Esophagus muscularis mucosa (tissue), 4 donors: ENCODE measurements at places on chromosomes 6 and 20. TPM values are rescaled to one million over a fixed set of nuclear protein-coding genes. Genes with fewer than 3 reads are reported as not detected.

BPIFB4 gene
- not detected for total RNA-seq

SIRPB2 gene
- 5.8 TPM for total RNA-seq

ARFGAP1 gene
- 35.8 TPM for total RNA-seq

IMPG1 gene
- not detected for total RNA-seq

OXT gene
- total RNA-seq = not detected

FUT9 gene
- total RNA-seq = not detected

- no peak for DNase-seq
Measured at GRCh38 chr6:92710048-92710447, 709.3 kb downstream of the EPHA7 start.

- DNase-seq = no peak
Measured at GRCh38 chr20:63977739-63978276, 1.6 kb downstream of the SAMD10 start.

- DNase-seq = no peak
Measured at GRCh38 chr6:166658792-166659150, 31.7 kb upstream of the RPS6KA2 start.

DNA sequence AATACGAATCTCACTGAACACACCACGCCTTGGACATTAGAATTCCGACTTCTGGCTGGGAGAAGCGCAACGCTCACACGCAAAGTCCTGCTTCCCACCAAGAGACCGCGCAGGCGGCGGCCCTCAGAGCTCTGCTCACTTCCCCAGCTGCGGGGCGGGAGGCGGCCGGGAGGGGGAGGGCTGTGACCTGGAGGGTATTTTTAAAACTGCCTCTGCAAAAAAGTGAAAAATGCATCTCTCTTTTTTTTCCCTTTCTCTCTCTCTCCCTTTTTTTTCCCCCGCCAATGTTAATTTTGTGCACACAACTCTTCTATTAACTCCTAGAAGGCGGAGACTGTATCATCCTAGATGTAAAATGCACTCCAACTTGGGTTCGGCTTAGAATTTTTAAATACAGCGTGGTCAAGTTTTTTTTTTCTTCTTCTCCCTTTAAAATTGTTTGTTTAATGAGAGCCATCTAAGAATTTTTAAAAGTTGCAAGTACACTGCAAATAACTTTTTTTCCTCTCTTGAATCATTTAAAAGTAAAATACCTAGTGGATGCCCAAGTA is 66.4 kb downstream of the STX11 start:
- no peak for DNase-seq

DNA sequence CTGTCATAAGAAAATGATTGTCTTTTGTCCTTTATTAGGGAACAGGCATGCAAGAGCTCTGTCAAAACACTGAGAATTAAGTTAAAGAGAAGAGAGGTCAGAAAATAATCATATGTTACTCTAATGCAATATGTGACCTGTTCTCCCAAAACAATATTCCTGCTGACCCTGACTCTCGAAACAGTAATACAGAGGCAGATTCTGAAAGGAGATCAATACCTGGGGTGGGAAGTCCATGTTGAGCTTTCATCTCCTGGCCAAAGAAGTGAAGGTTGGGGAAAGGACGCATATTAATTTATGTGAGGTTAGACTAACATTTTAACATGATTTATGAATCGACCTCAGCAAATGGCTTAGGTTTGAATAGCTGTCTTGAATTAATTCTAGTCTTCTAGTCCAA is 243.0 kb downstream of the PTPRK start:
- DNase-seq = no peak

DNA sequence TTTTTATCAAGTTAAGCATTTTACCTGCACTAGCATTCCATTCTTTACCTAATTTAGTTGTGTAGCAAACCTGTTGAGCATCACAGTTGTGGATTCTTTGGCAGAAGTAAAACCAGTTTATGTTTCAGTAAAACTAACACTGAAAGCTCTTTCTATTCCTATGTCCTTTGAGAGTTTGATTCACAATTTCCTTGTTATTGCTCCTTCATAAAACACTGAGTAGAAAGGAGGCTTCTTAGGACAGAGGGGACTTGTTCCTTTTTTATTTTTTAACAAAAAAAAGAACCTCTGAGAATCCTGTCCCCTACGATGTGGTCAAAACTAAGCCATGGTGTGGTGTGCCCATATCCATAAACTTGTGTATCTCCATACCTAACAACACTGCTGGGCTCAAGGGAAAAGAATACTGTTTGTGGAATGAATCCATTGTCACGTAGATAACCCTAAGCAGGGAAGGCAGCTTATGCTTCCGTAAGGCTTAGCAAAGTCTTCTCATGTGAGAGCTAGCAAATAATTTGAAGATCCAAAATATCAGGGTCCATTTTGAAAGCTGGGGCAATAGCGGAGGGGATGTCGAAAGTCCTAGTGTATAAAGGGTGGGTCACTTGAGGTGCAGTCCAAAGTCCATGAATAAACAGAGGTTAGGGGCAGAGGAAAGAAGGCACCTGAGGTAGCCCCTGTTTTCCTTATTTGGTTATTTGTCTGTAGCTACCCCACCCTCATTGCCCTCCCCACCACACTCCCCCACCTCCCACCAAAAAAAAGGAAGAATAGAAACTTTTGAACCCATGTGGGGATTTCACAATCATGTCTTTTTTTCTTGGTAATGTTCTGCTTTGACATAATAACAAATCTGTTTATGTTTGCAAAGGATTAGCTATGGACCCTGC is 71.0 kb downstream of the PLAGL1 start:
- DNase-seq = no peak

- no peak for DNase-seq
Measured at GRCh38 chr20:19883501-19883900, 125.4 kb downstream of the RIN2 start.

DNA sequence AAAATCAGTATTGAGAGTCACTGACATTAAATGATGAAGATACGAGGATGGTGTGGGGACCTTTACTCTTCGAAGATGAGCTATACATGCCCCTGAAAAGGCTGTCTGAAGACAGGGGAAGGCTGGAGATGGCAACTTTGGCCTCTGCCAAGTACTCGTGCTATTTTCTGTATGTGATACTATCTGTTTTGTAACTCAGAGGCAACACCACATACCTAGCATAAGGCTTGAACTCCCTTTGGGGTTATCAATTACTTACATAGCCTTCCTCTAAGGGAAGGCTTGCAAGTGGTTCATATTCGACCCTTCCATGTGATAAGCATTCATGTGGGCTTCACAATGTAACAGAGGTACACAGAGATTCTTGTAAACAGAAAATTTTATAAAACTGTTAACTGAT is 68.7 kb upstream of the FBXO30 start:
- DNase-seq = no peak

DNA sequence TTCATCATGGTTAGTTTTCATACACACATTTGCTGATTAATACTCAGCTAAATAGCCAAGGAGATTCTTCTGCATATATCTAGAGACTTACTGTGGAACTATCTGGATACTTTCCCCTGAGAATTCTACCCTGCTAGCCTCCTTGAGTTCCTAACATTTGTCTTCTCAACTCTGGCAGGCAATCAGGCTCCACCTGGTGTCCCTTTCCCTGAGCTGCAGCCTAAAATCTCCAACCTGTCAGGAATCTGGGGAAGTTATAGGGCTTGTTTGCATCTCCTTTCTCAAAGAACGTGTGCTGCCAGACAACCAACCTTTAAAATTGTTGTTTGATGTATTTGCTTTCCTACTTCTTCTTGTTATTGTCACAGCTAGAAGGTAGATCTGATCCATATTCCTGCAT is 73.4 kb downstream of the FUT9 start:
- no peak for DNase-seq

DNA sequence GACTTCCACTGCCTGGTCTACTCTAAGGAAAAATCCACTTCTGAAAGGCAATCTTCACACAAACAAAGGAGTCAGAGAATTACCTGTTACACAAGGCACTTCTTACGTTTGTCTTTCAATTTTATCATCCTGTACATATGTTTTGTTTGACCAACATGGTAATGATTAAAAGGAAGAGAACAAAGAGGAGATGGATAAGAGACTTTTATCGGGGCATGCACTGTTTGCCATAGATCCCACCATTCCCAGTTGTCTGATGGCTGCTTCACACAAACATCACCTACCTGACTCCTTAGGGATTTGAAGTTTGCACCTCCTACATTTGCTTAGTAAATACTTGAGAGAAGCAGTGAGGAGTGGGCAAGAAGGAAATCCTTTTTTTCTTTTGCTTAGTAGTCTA is 87.1 kb downstream of the BFSP1 start:
- peak; percentile 29 for DNase-seq

GRCh38 chr6:2111162-2111677 is 134.2 kb downstream of the GMDS start:
- DNase-seq = no peak

- DNase-seq = no peak
Measured at GRCh38 chr6:15522026-15522425, 140.8 kb downstream of the DTNBP1 start.

DNA sequence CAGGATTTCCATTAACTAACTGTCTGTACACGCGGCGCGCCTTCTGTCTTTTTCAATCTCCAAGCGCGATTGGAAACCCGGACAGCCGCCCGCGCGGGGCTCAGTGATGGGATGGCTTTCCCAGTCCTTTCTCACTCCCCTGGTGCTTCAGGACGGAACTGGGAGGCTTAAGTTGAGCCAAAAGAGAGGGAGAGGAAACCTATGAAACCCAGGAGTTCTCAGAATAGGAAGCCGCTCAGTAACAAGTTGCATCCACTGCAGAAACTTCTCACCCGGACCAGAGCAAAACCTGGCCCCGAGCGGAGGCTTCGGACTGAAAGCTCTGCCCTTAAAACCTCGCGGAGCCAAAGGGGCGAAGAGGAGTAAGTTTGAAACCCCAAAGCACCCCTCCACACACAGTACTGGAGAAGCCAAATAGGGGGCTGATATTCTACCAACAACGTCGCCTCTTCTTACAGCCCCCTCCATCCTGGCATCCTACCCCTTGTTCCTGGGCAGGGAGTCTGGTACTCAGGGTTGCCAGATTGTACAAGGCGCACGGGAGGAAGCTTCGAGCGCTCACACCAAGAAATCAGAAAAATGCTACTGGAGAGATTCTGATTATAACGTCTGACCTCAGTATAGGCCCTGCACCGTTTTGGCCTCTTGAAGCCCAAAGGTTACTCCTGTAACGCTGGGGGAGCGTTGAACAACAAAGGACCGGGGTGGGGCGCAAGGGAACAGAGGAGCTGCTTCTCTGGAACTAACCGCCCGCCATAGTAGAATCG is 906 bp upstream of the COL12A1 start:
- DNase-seq = no peak

DNA sequence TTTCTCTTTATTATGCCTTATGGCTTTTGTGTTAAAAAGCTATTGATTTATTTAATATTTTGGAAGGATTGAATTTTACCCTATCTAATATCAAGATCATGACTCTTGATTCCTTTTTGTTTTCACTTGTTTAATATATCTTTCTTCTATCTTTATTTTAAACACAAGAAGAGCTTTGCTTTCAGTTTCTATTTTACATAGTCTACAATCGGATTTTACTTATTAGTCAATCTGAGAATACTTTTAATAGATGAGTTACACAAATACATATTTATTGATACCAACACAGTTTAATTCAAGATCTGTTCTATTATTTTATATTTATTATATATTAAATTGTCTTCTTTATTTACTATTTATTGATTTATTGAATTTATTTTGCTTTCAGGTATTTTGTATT is 218.8 kb downstream of the ESR1 start:
- DNase-seq = no peak

DNA sequence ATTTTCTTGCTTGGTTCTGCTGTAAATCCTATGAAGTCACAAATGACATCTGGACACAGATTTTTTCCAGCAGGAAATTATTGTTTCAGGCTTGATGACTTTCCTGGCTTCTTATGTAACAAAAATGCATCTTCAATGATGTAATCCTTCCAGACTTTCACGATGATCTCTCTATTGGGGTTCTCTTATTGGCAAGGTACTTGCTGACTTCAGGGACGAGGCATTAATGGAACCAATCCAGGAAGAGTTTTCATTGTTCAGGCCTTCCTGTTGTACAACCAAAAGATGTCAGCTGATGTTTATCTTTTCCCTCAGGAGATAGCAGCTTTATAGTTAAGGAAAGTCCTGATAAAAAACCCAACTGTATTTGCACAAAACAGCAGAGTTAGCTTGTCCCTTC is 118.5 kb upstream of the MMS22L start:
- no peak for DNase-seq

- no peak for DNase-seq
Measured at GRCh38 chr20:51639206-51639832, 96.8 kb upstream of the NFATC2 start.

DNA sequence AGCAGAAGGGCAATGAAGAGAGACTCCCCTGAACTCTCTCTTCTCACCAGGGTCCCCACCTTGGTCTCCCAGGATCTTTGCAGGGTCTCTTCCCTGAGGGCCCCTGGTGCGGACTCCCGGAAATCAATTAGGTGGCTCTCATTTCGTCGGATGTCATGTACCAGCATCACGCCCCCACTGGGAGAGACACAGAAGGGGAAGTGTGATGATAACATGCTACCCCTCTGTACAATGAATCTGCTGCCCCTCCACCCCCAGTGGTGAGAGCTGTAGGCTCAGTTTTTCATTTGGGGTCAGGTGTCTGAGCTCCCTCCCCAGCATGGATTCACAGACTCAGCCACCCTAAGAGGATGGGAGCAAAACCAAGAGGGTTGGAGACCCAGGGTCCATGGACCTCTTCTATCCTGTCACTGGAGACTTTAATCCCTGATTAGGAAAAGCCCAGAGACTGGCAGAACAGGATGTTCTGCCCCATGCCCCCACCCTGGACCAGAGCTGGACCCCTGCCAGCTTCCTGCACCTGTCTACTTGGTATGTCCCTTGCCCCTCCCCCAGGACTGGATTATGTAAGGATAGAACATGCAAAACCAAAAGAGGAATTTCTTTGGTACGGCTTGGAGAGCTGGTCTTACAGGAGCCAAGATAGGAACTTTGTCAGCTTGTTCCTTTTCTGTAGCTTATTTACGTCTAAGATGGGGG is 11.1 kb downstream of the GGT7 start:
- no peak for DNase-seq

- DNase-seq = no peak
Measured at GRCh38 chr20:38635721-38636288, 34.2 kb downstream of the ARHGAP40 start.

DNA sequence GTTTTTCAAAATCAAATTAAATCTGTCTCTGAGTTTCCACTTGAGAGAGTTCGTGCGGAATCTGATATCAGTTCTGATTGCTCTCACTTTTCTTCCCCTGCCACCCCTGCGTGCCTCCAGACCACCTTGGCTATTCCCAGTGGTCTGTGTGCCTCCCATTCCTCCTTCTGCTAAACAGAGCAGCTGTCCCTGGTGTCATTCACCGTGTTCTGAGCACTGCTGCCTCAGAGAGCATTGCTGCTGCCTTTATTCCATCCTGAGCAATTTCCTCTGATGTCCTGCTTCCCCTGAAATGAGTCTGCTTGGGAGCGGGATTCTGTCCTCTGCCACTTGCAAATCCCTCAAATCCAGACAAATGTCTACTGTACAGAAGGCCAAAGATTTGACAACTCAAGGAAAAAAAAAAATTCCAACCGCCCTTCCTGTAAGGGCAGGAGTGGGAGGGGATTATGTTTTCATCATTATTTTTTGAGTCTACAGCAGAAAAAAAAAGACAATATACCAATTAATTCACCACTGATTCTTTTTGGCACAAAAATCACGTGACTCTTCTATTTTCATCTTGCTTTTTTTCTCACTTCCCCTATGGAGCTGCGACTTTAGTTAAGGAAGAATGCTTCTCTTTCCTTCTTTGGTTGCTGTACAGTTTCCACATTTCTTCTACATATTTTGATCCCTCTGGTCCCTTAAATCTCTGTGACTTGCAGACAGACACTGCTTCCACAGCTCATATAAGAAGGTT is 833.0 kb downstream of the EPHA7 start:
- DNase-seq = no peak

GRCh38 chr20:53677447-53678314 is 84.0 kb upstream of the ZNF217 start:
- no peak for DNase-seq

GRCh38 chr20:35463455-35464300 is 8.3 kb downstream of the CEP250 start:
- no peak for DNase-seq
